ENCODE measurements at places on chromosomes 5 and 9.

DNA sequence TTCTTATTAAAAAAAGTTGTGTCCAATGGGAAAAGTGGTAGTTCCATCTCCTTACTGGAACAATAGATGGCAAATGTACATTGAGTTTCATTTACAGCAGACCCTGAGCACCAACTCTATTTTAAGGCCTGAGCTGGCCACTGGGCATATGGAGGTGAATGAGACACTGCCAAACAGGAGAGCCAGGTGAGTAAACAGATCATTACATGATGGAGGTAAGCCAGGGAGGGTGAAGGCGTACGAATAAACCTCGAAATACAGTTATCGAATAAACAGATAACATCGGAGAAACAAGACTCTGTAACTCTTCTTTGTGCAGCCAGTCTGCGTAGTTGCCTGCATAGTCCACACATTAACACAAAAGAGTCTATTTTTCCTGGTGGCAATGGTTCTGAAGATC lies 446.4 kb upstream of the KLF4 start:
- no peak for DNase-seq

GRCh38 chr5:149381261-149381985 lies 2.3 kb upstream of the IL17B start:
- DNase-seq = no peak

DNA sequence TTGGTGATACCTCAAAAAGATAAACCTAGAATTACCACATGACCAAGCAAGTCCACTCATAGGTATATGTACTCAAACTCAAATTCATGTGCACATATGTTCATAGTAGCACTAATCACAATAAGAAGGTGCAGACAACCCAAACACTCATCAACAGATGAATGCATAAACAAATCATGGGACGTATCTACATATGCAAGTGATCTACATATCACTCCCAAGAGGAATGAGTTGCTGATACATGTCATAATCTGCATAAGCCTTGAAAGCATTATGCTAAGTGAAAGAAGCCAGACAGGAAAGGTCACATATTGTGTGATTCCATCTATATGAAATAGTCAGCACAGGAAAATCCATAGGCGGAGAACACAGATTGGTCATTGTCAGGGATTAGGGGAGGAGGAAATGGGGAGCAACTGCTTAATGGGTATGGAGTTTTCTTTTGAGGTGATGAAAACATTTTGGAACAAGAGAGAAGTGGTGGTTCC lies 10.6 kb upstream of the GPX8 start:
- no peak for DNase-seq

GRCh38 chr5:181035991-181036815 lies 3.9 kb upstream of the BTNL9 start:
- DNase-seq = no peak

DNA sequence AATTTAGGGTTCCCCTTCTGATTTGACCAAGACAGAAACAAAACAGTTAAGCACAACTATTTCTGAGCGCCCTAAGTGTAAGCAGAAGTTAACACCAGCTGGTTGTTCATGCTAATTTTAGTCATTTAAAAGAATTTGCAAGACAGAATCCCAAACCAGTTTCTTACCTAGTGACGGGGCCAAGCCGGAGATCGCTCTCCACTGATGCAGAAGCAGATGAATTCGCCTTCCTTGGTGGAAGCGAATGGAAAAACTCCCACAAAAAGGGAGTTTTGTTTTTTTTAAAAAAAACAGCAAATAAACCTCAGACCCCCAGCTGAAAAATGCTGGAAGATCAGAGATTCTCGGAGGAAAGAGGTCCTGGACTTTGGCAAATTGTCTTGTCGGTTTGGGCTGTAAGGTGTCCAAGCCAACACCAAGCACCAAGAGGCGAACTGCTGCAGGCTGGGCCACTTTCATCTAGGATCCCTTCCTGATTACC lies 47.4 kb upstream of the GLDC start:
- no peak for DNase-seq

DNA sequence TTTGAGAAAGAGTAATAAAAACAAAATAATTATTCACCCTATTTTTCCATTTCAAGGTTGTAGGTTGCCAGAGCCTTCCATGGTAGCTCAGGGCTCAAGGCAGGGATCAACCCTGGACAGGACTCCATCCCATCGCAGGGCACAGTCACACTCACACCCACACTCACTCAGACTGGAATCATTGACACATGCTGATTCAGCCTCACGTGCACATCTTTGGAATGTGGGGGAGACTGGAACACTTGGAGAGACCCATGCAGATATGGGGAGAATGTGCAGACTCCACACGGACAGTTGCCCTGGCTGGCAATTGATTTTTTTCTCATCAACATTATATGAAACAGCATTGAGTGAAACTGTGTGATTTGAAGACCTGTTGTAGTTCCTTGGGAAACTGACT lies 234.1 kb downstream of the ADGRV1 start:
- no peak for DNase-seq

GRCh38 chr5:5353681-5354080 lies 68.8 kb upstream of the ICE1 start:
- no peak for DNase-seq

GRCh38 chr5:1551426-1552301 lies 27.9 kb upstream of the LPCAT1 start:
- DNase-seq = no peak

GRCh38 chr9:27844797-27845196 lies 271.5 kb upstream of the C9orf72 start:
- DNase-seq = no peak

- no peak for DNase-seq
Measured at GRCh38 chr5:139814191-139814601, 18.6 kb downstream of the PSD2 start.

- no peak for DNase-seq
Measured at GRCh38 chr9:4497855-4498254, 7.6 kb downstream of the SLC1A1 start.

DNA sequence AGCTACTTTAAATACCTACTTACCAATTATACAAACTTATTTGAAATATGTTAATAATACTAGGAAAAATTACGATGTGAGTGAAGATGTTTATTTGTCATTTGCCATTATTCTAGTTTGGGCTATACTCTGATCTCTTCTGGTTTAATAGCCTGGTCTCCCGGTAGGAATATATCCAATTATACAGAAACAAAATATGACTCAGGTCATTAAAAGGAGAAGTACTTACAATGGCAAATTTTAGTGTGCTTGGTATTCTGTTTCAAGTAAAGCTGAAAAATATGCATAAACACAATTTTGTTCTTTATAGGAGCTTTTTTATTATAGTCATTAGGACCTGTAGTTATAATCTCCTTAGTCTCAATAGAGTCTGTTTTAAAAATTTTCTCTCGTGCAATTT lies 176.8 kb downstream of the SLCO4C1 start:
- DNase-seq = no peak

DNA sequence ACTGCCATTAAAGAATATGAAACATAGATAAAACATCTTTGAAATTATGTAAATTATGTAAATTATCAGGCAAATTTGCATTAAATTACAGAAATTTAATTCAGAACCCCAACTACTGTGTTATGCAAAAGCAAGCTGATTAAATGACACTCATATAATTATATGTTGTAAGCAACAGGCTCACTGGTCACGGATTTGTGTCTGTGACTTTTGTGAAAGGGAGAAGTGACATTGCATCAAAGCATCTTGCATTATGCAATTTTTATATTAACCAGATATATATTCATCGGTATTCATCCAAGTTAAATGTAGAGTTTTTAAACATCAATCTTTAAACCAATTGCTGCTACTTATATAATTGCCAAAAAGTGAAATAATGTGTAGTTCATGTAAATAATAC lies 13.0 kb upstream of the GLIPR2 start:
- no peak for DNase-seq

- no peak for DNase-seq
Measured at GRCh38 chr5:137752905-137753690, 1.1 kb downstream of the HNRNPA0 start.

DNA sequence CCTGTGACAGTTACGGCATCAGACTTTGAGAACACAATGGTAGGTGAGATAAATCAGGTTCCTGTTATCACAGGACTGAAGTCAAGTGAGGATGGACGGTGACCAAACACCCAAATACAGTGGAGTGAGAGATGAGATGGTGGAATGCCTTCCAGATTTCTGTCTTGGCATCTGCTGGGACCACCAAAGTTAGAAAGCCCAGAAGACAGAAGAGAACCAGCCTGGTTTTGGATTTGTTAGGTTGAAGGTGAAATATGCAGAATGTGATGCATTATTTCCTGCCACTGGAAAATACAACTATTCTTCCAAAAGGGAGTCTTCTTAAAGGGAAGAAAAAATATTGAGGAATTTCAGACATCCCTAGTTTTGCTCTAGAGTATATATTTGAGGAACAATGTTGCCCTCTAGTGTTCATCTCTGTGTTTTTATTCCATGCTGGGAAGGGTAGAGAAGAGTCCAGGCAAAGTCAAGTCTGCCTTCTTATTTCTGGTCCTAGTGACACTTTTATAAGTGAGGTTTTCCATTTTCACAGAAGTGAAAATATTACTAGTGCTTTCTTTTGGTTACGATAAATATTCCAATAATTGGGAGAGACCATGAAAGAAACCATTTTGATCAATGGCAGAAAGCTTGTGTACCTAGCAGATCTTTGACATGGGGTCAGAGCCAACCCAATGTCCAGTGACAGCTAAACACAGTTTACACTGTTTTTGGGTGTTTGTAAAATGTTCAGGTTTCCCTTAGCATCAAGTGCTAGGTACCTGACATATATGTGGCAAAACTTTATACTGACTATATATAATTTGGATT lies 142.3 kb upstream of the ANKH start:
- DNase-seq = no peak

- no peak for DNase-seq
Measured at GRCh38 chr5:143010351-143010750, 240.2 kb downstream of the ARHGAP26 start.

DNA sequence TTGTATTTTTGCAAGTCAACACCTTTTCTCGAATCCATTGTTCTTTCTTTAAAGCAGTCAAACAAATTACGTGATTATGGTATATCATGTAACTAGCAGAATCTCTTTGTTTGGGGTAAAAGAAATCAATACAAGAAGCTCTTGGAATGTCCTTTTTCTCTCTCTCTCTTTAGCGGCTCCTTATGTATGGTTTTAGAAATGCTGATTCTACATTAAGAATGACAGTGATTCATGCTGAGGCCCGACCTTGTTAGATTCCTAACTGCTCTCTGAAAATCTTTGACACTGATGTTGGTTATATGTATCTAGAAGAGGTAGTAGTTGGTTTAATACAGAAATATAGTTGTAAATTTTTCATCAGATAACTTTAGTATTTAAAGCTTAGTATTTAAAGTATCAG lies 76.4 kb downstream of the SNX24 start:
- no peak for DNase-seq

DNA sequence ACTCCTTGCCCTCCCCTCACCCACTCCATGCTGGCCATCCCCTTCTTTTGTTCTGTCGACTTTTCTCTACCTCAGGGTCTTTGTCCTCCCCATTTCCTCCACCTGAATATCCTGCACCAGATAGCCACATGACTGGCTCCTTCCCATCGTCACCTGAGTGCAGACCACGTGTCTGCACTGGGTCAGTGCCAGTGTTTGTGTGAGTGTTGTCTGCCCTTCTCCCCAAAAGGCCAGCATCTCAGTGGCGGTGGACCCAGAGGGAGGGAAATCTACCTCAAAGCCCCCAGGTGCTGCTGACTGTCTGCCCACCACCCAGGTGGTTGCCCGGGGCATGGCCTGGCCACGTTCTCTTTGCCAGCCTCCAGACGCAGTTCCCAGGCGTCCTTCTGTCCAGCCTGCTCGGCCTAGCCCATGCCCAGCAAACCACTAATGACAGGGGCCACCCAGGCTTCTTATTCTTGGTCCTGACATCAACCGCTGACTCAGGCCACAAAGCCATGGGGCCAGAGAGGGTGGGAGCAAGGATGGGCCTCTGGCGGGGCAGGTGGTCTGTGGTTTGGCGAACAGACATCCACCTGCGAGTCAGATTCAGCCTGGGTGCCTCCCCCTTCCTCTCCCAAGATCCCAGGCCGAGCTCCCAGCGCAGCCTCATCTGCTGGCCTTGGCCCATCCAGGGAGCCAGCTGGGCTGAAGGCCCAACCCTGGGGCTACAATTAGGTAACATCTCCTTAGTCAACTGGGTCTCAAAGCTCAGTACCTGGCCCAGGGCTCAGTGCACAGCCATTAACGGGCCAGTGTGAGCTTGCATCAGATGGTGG lies 5.5 kb upstream of the NINJ1 start:
- no peak for DNase-seq

- DNase-seq = no peak
Measured at GRCh38 chr5:160342413-160342941, 27.9 kb downstream of the C1QTNF2 start.

DNA sequence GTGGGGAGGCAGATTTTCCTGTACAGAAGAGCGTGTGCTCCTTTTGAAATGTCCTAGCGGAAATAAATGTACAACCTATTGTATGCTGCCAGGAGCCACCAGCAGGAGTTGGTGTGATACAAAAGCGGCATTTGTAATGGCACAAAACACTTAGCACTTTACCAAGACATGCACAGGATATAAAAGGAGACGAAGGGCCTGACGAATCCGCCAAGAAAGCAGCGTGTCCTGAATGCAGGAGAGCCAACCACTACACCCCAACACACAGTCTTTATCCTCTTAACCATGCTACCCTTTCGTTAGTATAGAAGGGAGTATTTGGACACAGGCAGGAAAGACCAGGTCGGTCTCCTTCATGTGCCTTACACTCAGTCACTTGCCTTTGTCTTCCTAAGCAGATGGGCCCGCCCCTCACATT lies 218.1 kb downstream of the TRIM32 start:
- DNase-seq = no peak

- no peak for DNase-seq
Measured at GRCh38 chr9:127680846-127681245, 25.9 kb upstream of the CFAP157 start.

DNA sequence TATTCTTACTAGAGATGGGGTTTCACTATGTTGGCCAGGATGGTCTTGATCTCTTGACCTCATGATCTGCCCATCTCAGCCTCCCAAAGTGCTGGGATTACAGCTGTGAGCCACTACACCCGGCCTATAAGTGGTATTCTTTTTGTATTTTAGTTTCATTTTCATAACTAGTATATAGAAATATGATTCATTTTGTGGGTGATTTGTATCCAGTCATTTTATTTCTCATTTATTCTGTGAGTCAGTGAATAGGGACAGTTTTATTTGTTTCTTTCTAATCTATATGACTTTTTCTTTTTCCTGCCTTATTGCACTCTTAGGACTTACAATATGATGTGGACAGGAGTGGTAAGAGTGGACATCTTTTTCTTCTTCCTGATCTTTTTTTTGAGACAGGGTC lies 112.9 kb downstream of the AOPEP start:
- no peak for DNase-seq

DNA sequence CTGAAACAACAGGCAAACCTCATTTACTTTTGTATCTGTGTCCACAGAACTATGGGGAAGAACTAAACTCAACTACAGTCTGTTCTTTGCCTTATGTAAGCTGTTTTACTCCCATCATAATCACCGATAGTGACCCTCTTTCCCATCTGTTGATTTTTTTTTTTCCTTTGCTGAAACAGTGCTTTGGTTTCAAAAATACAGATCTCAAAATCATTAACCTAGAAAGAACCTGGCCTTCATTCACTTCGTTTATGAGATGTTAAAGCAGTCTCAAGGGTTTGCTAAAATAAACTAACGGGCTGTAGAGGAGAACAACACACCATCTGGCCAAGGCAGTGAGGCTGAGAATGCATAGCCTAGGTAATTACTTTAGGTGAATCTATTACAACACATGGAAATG lies 706.6 kb upstream of the ZNF608 start:
- no peak for DNase-seq

GRCh38 chr9:133403766-133404453 lies 13.9 kb downstream of the REXO4 start:
- peak; percentile 19 for DNase-seq

All from stimulated activated CD8-positive, alpha-beta memory T cell treated with anti-CD3 and anti-CD28 coated beads, Interleukin-4, amount 100 ng/mL, for 1 hour (primary cell).